ENCODE measurements at places on chromosomes 1 and 21. TPM values are rescaled to one million over a fixed set of nuclear protein-coding genes. Genes with fewer than 3 reads are reported as not detected.

Gene NCAM2
- not detected for total RNA-seq

Gene XCL1
- total RNA-seq, result 43.8 TPM

Gene VAV3
- 5.4 TPM for total RNA-seq

Gene SDHB
- total RNA-seq, result 159 TPM

Gene CCDC181
- total RNA-seq, result 0.16 TPM

Gene HES5
- total RNA-seq, result not detected

Gene HSD11B1
- 2.6 TPM for total RNA-seq

Gene SLC5A9
- total RNA-seq, result not detected

Gene SH3BGR
- 2.0 TPM for total RNA-seq

Gene TOMM20
- total RNA-seq, result 154 TPM

Gene CRYAA
- not detected for total RNA-seq

Gene PODN
- not detected for total RNA-seq

Gene RGL1
- 0.92 TPM for total RNA-seq

Gene FCRL1
- not detected for total RNA-seq

Gene THEM5
- not detected for total RNA-seq

Gene ANXA9
- not detected for total RNA-seq

Gene TAL1
- total RNA-seq, result 0.11 TPM

Gene IGSF3
- 4.8 TPM for total RNA-seq

Gene TSPEAR
- not detected for total RNA-seq

Gene ADAMTS4
- total RNA-seq, result 1.1 TPM

Gene NCF2
- total RNA-seq, result 0.66 TPM

Gene SPRR2F
- not detected for total RNA-seq

Gene MYBPH
- not detected for total RNA-seq

Gene KRTAP19-1
- not detected for total RNA-seq

Gene FGR
- 0.65 TPM for total RNA-seq

Gene GJB3
- total RNA-seq, result not detected

Gene KRTAP10-12
- total RNA-seq, result not detected

Gene MYOG
- total RNA-seq, result not detected

Gene AGO1
- total RNA-seq, result 32.1 TPM

Gene ERRFI1
- total RNA-seq, result 3.3 TPM

Gene LCE1F
- total RNA-seq, result not detected

Gene TCEA3
- total RNA-seq, result 2.1 TPM

Gene SLC30A10
- total RNA-seq, result not detected

Gene COA7
- 45.1 TPM for total RNA-seq

Gene CAP1
- total RNA-seq, result 349 TPM

Gene ANKRD34A
- total RNA-seq, result 7.6 TPM

Gene CELA3A
- 8.1 TPM for total RNA-seq

Gene STYXL2
- total RNA-seq, result not detected

Gene RFX5
- total RNA-seq, result 48.7 TPM

Gene AMY1C
- not detected for total RNA-seq

Gene CD164L2
- total RNA-seq, result not detected

Gene MYCL
- 0.18 TPM for total RNA-seq

Gene KLF17
- total RNA-seq, result not detected

Gene HFM1
- total RNA-seq, result 0.10 TPM

Gene ZBTB8B
- not detected for total RNA-seq

Gene PCAT6
- 0.48 TPM for total RNA-seq

Gene LRRC38
- not detected for total RNA-seq

Gene TP73
- 0.08 TPM for total RNA-seq

Gene CD34
- total RNA-seq, result 0.05 TPM

Gene LIN28A
- total RNA-seq, result 0.37 TPM

Measured in activated T-cell treated with anti-CD3 and anti-CD28 coated beads, Interleukin-2, amount 50 U/mL, for 4 hours (primary cell).